ENCODE measurements at places on chromosomes 5 and 9.

GRCh38 chr9:20972684-20973083 lies 58.8 kb downstream of the HACD4 start:
- DNase-seq, result no peak

GRCh38 chr5:604391-604831 lies 7.7 kb upstream of the CEP72 start:
- DNase-seq, result no peak

DNA sequence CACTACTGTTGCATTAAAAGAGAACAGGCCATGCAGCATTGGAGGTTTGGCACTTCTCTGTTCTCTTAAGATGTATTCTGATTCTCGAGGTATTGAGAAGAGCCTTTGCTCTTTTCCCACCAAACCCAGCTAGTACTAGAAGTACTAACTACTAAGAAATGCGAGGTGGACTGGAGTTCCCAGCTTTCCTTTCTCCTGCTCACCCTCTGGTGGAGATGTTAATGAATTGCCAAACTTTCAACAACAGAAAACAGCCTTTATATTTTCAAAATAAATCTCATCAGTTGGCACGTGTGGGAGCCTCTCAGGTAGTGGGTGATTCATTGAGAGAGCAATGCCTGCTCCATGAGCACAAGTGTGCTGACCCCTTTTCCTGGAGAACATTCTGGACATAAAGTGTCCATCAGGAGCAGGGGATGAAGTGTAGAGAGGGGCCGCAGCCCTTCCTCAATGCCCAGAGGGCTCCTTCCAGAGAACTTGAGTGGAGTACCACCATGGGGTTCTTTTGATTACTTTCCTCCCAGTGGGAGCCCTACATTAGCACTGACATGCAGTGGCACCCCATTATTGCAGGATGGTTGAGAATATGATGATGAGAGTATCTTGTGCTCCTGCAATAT lies 45.7 kb downstream of the TMEM174 start:
- DNase-seq, result no peak

DNA sequence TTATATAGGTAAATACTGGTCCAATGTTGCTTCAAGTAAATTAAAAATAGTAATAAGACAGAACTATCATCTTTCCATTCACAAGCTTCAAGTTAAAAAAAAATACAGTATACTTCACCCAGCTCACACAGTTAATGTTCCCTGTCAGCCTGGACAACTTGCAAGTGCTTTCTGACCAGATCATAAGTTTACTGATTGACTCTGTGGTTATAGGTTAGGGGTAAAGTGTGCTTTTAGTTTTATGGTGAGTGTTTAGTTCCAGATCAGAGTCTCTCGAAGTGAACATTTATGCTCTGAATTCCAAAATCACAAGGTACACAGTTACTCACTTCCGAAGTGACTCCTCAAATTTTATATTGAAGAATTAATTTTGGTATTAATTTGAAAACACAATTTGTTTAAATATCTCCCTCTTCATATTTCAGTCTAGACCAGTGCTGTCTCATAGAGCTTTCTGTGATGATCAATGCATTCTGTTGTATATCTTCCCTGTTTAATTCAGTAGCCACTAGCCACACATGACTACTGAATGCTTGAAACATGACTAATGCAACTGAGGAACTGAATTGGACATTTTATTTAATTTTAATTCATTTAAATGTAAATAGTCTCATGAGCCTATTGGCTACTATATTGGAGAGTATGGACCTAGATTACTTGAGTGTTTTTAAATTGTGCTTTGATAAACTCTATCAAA lies 90.7 kb downstream of the MEF2C start:
- no peak for DNase-seq

DNA sequence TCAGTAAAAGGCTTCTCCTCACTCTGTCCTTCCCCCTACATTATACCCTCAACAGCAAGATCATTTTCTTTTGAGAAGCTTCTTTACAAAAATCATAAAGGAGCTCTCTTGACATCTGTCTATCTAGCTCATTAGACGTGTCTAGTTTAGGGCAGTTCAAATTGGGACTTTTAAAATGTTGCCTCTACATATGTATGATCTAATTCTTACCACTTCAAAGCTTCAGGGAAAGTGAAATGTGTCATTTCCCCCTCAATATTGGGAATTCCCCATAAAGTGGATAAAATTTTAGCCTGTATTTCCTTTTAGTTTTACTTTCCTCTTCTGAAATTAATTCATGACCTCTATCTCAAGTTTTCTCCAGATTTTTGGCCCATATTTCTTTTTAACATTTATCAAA lies 323.7 kb downstream of the ARRDC3 start:
- DNase-seq, result no peak

- no peak for DNase-seq
These were observed 21.2 kb downstream of the GAS1 start for GRCh38 chr9:86926145-86926544.

GRCh38 chr5:72988769-72989168 lies 32.9 kb downstream of the FCHO2 start:
- DNase-seq, result no peak

DNA sequence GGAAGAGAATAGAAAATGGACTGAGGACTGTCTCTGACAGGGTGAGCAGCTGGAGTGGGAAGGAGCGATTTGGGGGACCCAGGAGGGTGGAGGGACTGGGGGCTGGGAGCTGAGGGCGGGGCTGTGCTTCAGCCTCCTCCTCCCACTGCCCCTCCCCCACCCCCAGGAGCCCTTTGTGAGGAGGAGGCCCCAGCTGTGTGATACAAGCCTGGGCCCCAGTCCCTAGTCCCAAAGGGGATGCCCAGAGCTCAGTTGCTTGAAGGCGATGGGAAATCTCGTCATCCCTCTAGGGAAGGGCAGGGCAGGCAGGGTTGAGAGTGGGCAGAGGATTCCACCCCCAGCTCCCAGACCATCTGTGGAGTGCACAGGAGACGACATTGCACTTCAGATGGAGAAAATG lies at the start of gene SPATA31E1:
TSS of gene SPATA31E1 (plus strand) at position 251 of the 400 bp plus-strand sequence. CDS start at position 266, 15 bp downstream.
- DNase-seq, result no peak

GRCh38 chr9:517993-518392 lies 303.3 kb downstream of the DOCK8 start:
- no peak for DNase-seq

DNA sequence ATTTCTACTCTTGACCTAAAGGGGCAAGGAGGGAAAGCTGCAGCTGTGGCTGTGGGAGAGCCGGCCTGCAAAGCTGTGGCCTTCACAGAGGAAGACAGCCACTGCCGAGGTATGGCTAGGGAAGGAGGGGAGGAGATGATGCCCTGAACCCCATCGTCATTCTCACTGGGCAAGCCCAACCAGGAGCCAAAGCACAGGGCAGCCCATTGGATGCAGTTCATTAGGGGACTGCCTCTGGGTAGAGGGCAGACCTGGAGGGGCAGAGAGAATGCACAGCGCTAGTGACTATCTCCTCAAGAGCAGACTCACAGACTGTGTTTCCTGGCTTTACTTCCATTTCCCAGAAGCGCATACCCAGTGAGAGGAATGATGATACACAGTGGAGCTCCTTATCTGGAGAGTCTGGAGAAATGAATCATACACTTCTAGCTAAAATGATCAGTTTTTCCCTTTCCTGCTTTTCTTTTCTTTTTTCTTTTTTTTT lies 47.2 kb upstream of the TTC23L start:
- DNase-seq, result no peak

DNA sequence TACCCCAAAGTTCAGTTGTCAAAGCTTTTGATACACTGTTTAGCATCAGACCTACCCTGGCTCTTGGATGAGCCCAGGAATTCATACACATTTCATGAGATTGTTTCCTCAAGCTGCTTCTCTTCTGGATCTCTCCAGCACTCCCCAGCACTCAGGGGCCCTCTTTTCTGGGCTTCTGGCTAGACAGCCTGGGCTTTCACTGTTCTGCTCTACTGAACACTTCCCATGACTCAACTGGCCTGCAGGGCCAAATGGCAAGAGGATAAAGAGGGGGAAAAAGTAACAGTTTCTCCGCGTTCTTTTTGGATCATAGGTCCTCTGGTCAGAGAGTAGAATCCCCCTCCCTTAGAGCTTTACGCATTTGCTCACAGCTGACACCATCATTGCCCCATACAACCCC lies 20.9 kb upstream of the LURAP1L start:
- no peak for DNase-seq

- DNase-seq, result no peak
These were observed 11.8 kb upstream of the EXOC3 start for GRCh38 chr5:431001-431710.

GRCh38 chr5:94153736-94154450 lies 412.5 kb upstream of the POU5F2 start:
- DNase-seq, result no peak

DNA sequence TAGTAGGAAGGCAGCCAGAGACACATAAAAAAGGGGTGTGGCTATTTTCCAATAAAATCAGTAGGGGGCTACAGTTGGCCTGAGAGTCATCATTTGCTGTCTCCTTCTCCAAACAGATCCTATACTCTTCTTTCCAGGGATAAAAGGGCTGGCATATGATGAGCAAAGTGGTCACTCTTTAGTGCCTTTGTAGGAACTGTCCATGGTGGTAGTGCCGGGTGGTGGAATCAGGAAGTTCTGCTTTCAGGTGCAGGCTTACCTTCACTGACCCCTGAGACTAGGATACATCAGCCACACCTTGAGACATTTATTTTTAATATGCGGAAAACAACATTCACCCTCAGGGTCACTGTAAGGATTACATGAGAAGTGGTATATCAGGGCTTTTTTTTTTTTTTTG lies 80.8 kb downstream of the ASTN2 start:
- DNase-seq, result no peak

GRCh38 chr9:133889584-133890301 lies 102.4 kb downstream of the VAV2 start:
- DNase-seq, result no peak

DNA sequence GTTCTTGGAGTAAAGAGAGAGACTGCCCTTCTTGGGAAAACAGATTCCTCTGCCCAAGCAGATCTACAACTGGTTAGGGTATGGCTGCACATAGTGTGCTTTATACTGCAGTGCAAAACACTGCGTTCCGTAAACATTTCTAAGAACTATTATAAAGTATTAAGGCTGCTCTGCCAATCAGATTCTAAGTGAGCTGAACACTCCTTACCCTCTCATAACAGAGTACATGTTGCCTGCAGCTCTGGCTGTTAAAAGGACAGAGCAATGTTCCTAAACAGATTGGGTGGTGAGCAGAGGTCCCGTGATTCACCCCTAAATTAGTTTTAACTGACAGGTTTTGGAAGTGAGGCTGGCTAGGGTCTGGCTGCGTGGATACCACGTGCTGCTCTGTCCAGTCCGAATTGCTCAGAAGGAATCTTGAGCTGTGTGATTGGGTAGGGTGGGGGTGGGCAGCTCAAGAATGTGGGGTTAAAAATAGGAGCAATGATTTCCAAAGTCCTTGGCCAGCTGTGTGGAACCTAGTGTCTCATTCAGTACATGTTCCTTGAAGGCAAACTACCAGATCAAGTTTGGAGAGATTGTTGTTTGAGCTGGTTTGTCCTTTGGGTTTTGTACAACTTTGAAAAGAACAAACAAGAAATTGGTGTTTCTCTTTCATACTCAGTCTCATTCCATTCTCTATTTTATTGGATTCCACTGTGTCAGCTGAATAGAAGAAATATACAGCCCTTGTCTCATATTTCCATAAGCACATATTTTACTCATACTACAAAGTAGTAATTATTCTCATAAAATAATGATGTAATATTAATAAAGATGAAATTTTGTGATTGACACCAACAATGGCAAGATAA lies 497.6 kb upstream of the CD180 start:
- DNase-seq, result no peak

DNA sequence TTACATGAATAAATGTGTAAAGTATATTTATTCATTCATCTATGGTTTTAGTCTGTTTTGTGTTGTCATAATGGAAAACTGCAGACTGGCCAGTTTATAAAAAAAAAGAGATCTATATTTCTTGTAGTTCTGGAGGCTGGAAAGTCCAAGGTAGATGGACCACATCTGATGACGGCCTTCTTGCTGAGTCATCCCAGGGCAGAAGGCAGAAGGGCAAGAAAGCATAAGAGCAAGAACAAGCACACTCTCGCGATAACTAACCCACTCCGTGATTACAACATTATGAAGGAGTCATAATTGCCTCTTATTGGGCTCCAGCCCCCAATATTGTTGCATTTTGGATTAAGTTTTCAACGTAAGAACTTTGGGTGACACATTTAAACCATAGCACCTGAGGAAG lies 180.4 kb upstream of the DAB2 start:
- no peak for DNase-seq

GRCh38 chr5:136051486-136052220 lies 22.9 kb downstream of the TGFBI start:
- no peak for DNase-seq
